ENCODE measurements at places on chromosomes 16 and 17.

DNA sequence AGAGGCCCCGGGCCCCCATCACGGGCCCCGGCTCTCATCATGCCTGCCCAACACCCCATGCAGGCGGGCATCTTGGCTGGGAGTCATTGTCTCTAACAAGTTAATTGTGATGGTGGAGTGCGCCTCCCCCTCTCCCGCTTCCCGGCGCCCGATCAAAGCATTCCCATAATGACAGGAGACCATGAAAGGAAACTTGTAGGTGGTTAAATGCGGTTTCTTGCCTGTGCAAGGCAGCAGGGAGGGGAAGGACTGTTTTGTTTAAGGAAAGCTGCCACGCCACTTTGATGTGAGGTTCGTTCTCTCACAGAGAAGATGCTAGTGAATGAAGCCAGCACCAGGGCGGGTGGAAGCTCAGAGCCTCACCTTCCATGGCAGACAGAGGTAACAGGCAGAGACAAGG, 45.4 kb downstream of the C16orf78 start:
- DNase-seq, result no peak

DNA sequence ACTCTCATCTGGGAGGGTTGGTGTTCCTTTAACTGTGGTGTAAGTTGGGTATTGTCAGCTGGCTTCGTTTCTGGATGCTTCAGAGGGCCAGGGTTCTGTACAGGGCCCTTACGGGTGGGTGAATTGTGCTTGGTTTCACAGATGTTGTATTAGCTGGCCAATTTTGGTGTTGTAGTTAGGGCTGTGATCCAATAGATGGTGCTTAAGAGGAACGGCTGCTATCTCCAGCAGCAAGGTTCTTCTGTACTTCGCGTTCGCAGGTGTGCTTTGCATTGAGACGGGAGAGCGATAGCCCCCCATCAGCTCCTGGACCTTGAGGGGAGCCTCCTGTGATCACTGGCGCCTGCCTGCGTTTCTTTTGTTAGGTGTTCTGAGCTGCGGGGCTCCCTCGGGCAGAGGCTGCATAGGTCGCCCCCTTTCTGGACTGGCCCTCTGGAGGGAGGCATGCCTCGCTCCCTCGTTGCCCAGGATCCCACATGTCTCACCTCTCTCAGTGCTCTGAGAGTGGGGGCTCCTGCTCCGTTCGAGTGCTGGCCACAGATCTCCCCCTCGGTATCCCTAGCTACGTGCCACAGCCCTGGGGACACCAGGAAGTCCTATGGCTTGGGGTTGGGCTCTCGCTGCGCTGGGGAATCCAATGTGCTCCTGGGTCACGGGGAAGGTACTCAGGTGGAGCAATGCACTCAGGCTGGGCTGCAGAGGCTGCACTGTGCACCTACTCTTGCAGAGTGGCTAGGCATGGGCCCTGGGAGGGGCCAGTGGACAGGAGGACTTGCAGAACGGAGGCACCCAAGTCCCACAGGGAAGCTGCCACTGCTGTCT, 837 bp upstream of the PRDM7 start:
- no peak for DNase-seq

DNA sequence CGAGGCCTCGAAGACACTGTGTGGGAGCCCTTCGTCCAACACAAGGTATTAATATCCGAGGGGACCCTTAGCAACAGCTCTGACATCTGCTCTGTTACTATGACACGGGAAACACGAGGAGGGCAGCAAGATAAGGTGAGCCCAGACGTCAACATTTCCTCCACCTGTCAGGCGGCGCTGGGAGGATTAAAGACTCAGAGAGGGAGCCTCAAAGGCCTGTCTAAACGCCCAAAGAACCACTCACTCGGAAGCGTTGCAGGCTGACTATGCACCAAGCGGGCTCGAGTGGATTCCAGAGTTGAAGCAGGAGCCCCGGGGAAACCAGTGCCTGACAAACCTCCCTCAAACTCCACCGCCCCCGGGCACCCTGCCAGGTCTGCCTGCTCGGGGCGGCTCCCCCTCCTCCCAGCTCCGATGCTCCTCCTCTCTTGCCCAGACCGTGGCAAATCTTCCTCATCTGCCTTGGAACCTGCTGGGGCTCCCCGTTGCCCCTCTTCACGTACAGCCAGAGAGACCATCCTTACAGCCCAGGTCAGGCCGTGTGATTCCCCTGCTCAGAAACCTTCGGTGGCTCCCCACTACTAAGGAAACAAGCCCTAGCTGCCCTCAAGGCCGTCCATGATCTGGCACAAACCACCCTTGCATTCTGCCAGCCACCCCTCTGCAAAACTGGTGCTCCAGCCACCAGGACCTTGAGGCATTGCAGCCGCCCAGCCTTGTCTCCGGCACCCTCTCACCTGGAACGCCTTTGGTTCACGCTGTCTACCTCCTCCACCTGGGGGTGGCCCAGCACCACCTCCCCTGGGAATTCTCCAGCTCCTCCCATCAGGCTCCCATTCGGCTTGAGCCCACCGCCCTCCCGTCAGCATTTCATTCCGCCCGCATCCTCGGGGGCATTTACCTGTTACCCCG, 16.2 kb downstream of the RPH3AL start:
- DNase-seq, result no peak

- no peak for DNase-seq
Measured at GRCh38 chr16:20883554-20884239, 16.5 kb downstream of the DCUN1D3 start.

- DNase-seq, result no peak
Measured at GRCh38 chr16:50310308-50311133, 44.2 kb downstream of the ADCY7 start.

DNA sequence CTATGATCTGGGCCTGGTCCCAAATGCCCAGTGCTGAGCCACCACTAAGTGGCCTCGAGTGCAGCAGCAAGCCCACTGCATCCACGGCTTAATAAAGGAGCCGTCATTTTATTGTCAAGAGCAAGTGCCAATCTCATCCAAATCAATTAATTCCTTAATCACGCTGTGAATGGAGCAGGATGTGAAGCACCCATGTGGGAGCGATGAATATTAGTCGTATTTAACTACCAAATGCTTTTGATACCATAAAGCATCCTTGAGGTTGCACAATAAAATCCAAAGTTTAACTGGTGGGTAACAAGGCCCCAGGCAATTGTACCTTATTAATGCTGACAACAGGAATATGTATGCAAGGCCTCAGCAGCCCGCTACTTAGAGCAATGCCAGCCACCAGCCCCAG, 226.0 kb upstream of the C16orf82 start:
- DNase-seq, result no peak

DNA sequence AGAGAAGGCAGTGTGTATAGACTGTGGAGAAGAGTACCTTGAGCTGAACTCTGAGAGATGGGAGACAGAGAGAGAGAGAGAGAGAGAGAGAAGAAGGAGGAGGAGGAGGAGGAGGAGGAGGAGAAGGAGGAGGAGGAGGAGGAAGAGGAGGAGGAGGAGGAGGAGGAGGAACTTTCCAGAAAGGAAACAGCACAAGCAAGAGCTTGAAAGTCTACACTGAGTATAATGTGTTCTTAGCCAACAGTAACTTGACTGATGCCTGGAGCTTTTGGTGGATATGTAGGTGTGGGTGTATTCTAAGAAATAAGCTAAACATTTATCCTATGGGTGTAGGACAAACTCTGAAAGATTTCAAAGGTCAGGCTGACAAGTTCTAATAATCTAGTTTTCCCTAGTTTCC, 116.4 kb downstream of the SNX11 start:
- DNase-seq, result no peak

DNA sequence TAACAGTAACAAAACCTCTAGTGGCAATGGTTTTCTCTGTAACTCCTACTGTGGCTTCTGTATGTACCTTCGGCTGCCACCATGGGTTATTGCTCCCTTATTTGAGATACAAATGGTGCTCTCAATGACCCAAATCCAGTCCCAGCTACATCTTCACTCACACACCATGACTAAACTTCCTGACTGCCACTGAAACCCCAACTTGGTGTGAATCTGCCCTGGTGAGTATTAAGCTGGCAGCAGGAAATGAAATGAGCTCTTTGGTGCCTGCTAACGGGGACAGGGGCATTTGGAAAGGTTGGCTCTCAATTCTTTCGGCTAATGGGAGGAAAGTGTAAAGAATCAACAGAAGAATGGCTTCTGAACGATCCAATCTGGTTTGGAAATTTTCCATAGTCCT, 7.5 kb upstream of the SLC35B1 start:
- peak; percentile 42 for DNase-seq

GRCh38 chr16:55386534-55387296, 62.7 kb downstream of the IRX6 start:
- DNase-seq, result no peak

GRCh38 chr16:27417047-27417671, 15.2 kb downstream of the IL21R start:
- DNase-seq, result no peak

DNA sequence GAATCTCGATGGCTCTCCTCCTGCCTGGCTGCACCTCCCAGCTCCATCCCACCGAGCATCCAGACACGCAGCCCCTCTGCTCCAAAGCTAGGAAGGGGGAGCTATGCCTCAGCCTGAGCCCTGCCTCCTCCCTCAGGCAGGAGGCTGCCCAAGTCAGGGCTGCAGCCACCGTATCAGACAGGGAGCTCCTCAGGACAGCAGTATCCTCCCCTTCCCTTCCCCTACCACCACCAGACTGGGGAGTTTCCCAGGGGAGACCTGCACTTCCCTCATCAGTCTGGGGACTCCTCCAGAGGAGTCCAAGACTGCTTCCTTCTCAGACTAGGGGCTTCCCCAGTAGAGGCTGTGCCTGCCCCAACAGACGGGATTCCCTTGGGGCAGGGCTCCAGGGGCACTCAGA, 17.5 kb downstream of the TMEM132E start:
- DNase-seq, result no peak

- DNase-seq, result no peak
Measured at GRCh38 chr16:10578474-10579316, 1.7 kb downstream of the EMP2 start.

DNA sequence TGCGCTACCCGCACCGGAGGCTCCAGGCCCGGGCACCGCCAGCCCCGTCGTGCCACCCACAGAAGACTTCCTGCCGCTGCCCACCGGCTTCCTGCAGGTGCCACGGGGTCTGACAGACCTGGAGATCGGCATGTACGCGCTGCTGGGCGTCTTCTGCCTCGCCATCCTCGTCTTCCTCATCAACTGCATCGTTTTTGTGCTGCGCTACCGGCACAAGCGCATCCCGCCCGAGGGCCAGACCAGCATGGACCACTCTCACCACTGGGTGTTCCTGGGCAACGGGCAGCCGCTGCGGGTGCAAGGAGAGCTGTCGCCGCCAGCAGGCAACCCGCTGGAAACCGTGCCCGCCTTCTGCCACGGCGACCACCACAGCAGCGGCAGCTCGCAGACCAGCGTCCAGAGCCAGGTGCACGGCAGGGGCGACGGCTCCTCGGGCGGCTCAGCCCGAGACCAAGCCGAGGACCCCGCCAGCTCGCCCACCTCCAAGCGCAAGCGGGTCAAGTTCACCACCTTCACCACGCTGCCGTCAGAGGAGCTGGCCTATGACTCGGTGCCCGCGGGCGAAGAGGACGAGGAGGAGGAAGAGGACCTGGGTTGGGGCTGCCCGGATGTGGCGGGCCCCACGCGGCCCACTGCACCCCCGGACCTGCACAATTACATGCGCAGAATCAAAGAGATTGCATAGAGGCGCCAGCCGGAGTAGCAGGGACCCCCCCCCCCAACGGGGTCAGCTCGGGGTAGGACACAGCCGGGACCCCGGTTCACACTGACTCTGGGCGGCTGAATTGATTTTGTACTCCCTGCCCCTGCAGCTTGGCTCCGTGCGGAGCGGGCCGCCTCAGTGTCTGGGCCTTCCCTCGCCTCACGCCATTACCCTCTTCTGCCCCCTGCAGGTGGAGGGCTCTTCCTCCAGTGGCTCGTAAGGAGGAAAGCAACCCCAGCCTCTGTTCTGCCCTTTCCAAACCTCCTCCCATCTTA, 58.5 kb downstream of the TMEM132E start:
- peak; percentile 44 for DNase-seq

DNA sequence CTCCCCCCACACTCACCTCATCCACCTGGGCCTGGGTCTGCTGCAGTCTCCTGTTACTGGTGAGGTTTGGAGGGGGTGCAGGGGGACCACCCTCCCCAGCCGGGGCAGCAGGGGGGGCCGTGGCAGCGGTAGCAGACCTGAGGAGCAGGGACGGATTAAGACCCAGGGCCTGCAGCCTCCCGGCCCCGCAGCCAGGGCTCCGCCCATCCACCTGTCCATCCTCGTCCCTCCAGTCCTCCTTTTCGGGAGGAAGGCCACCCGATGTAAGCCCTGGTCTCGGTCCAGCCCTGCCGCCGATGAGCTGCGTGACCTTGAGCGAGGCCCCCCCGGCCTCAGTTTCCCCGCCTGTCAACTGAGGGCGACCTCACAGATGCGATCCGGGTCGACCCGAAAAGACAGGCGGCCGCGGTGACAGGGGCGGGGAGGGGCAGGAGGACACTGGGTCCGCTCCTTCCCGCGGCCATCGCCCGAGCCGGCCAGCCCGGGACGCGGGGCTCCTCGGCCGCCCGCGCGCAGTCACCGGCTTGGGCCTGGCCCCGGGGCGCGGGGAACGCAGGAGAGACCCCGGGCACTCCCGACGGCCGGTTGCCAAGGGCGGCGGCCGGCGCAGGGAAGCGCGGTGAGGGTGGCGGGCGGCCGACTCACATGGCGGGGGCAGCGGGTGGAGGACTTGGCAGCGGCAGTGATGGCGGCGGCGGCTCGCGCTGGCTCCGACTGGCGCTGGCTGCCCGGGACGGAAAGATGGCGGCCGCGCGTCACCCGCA, at the start of gene VAMP2:
Gene VAMP2 (minus strand): TSS at position 716 of the 764 bp plus-strand sequence. CDS start 69 bp downstream, at position 647.
- DNase-seq, result peak; percentile 74

- no peak for DNase-seq
Measured at GRCh38 chr17:49779739-49780231, 8.7 kb upstream of the KAT7 start.

DNA sequence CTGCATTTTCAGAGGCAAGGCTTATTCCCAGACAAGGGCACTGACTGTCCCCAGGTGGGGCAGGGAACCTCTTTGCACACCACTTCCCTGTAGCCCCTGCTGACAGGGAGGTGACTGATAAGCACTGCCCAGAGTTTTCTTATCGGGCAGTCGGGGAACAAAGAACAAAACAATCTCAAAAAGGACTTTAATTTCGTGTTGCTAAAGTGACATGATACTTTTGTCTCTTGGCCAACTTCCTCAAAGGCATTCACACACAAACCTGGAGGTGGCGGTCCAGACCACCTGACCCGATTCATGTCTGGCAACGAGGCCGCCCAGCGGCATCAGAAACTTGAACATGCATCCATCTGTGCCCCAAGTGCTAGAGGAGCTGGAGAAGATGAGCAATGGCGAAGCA, 28.9 kb downstream of the ZDHHC7 start:
- DNase-seq, result no peak

- DNase-seq, result no peak
Measured at GRCh38 chr17:28536532-28537218, 15.7 kb downstream of the UNC119 start.

- no peak for DNase-seq
Measured at GRCh38 chr17:78883533-78884131, 19.4 kb downstream of the CEP295NL start.

- no peak for DNase-seq
Measured at GRCh38 chr16:58426966-58427365, 34.7 kb downstream of the GINS3 start.

All from T-helper 22 cell (primary cell).